NCI-H1436 treated with DMSO at 0.1 percent for 48 hours (cell line): ENCODE measurements at places on chromosomes 5 and 9.

GRCh38 chr9:16039988-16040761 is 487.3 kb downstream of the CCDC171 start:
- DNase-seq = no peak

DNA sequence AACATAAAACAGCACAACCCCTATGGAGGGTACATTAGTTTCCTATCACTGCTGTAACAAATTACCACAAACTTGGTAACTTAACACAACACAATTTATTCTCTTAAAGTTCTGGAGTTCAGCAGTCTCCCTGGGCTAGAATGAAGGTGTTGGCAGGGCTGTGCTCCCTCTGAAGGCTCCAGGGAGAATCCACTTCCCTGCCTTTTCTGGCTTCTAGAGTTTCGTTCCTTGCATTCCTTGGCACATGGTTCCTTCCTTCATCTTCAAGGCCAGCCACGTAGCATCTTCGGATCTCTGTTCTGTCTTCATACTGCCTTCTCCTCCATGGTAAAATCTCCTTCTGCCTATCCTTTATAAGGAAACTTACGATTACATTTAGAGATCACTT is 25.0 kb upstream of the GSN start:
- no peak for DNase-seq

GRCh38 chr9:129319938-129320481 is 141.9 kb upstream of the IER5L start:
- no peak for DNase-seq

DNA sequence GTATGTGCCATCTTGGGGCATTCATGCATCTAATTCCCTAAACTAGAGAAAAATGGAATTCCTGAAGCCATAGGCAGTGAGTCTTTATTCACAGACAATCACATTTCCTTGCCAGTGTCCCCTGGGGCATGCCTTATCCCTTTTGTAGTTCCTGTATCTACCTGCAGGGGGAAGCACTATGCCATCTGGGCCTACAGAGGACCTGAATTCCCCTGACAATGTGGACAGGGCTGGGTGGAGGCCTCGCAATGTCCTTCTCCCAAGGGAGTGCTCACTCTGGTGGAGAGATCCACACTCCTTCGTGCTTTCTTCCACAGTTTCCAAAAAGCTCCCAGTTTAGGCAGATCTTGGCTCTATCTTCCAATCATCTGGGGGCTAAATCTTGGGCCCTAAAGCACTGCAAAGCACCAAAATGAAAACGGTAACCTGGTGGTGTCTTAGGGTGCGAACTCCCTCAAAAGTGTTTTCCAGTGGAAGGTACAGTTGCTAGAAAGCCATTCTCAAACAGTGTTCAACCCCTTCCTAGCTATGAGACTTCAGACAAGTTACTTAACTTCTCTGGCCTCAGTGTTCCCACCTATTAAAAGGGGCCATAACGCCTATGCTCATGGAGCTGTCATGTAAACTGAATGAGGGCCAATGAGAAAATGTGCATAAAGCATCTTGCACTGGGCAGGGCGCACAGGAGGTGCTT is 17.5 kb downstream of the WHRN start:
- DNase-seq = no peak

- DNase-seq = no peak
These were observed 38.0 kb upstream of the PRDM12 start for GRCh38 chr9:130626249-130626996.

DNA sequence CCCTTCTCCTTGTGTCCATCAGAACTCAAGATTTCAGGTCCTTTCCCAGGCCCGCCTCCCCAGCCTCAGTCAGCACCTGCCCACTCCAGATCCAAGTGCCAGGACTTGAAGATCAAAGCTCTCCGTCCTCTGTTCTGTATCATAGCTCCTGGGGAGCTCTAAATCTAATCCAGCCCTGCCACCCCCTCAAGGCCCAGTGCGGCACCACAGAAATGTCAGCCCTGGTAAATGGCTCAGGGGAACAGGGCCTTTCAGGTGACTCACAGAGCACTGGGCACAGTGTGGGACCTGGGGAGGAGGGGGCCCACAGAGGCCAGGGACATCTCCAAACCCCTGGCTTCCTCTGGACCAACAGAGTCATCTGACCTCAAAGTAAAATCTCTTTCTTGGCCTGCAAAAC is 6.0 kb downstream of the CSF2 start:
- no peak for DNase-seq

DNA sequence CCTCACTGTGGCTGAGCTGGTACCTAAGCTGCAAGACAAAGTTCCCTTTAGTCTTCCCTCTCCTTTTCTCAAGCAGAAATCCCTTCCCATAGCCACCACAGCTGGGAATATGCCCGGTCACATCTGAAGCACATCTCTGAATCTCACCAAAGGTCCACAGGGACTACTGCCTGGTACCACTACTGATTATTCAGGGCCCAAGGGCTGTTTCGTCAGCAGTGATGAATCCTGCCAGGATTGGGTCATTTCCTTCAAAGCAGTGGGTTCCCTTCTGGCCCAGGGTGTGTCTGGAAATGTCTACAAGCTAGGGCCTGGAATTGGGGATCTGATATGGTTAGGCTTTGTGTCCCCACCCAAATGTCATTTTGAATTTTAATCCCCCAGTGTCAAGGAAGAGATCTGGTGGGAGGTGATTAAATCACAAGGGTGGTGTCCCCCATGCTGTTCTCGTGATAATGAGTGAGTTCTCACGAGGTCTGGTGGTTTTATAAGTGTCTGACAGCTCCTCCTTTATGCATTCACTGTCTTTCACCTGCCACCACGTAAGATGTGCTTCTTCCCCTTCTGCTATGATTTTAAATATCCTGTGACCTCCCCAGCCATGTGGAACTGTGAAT is 83.2 kb upstream of the FST start:
- no peak for DNase-seq

GRCh38 chr5:60263346-60263745 is 369.8 kb upstream of the PDE4D start:
- no peak for DNase-seq

GRCh38 chr5:113546703-113547183 is 33.2 kb downstream of the YTHDC2 start:
- DNase-seq = no peak

DNA sequence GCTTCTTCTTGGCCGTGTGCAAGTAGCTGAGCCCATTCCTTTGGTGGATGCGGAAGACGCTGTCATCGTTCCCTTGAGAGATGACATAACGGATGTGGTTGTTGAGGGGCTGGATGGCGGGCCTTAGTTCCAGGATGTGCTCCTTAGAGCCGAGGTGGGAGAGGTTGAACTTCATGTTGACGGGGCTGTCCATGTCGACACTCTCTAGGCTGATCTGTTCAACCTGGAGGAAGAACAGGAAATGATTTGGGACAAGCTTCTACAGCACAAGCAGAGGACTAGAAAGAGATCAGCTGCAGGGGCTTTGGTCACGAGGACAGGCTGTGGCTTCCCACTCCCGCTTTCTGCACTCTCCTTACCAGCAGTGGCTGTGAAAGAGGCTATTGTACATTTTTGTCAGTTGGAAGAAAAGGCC is 176.0 kb downstream of the SLC12A2 start:
- DNase-seq = no peak

DNA sequence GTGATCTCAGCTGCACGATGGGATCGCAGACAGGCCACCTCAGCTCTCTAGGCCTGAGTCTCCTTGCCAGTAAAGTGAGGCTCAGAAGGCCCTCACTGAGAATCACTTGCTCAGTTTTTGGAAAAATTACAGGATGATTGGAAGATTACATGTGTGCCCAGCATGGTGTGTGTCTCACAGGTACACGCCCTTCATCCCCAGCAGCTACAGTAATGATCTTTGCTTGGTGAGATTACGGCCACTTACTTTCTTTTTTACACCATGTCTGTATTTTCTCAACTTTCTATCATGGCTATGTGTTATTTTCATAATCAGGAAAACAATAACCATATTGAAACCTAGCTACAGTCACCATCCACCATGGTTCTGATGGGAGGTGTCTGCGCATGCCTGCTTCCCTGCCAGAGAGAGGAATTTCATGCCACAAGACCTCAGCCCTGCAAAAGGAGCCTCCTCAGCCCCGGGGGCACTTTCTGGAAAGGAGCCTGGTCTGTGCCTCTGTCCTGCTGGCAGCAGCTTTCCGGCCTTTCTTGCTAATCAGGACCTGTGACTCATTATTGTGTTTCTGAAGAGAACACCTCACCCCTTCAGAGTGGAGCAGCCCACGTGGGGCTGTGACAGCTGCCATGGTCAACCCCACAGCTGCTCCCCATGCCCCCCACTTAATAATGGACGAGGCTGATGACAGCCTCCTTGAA is 64.2 kb upstream of the OLFM1 start:
- DNase-seq = no peak

DNA sequence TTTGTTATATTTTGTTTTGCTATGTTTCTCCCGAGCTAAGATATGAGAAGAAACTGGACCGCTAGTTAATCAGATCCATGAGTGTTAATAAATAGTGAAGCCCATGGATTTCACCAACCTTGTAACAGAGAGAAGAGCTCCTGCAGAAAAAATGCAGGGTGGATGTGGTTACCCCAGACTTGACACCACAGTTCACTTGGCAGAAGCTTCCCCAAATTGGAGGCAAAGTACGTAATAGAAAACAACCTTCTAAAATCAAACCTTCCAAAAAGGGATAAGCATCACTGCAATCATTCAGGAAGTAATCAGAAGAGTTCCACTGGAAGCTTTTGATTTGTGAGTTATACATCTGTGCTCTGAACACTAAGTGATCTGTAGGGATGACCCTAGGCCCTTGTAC is 267.5 kb downstream of the ACTL7B start:
- DNase-seq = no peak

DNA sequence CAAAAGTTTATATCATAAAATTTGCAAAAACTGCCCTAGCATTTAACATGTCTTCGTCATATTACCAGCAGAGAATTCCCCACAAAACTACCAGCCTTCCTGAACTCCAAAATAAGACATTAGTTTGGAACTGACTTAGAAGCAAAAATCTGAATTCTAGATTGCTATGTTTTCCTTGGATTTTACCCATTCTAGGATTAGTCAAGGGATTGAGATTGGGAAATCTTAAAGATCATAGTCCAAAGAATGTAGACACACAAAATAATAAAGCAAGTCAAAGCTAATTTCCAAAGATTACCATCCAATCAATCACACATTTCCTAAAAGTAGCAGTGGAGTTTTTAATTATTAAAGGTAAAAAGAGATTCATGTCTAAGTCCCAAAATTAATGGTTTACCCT is 138.2 kb downstream of the NFIB start:
- DNase-seq = no peak

GRCh38 chr5:129687941-129688340 is 60.0 kb upstream of the MINAR2 start:
- no peak for DNase-seq

GRCh38 chr5:151577566-151577965 is 13.6 kb downstream of the FAT2 start:
- DNase-seq = no peak

GRCh38 chr5:60685028-60685427 is 14.9 kb downstream of the DEPDC1B start:
- DNase-seq = no peak

DNA sequence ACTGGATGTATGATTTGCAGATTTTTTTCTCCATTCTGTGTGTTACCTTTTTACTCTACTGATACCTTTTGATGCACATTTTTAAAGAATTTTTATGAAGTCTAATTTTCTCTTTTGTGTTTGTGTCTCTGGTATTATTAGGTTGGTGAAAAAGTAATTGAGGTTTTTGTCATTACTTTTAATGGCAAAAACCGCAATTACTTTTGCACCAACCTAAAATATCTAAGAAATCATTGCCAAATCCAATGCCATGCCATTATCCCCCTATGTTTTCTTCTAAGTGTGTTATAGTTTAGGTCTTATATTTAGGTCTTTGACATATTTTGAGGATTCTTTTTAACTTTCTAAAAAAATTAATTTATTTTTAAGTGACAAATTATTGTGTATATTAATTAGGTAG is 43.4 kb upstream of the STARD4 start:
- no peak for DNase-seq

- no peak for DNase-seq
These were observed 675.0 kb upstream of the NUDT12 start for GRCh38 chr5:104237586-104237985.

GRCh38 chr9:127686461-127687393 is 20.1 kb upstream of the CFAP157 start:
- no peak for DNase-seq

DNA sequence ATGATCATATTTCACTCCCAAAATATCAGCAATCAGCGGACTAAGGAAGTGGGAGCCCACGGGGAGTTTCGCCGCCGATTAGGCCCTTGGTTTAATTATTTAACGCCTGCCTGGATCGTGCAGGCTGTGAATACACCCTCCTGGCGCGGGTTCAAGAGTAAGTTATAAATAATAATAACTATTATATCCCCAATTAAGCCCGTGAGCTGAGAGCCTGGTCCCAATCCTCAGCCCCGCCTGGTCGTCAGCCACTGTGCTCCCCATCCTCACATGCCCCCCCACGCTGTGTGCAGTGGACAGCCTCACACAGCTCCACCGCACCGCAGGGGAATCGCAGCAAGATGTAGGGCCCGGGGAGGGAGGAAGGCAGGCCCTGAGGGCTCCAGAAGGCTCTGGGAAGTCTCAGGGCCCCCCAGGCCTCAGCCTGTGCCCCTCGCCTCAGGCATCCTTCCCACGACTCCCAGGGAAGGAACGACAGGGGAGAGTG is 10.8 kb upstream of the PRRX2 start:
- no peak for DNase-seq

GRCh38 chr9:22103685-22104575 is 94.8 kb upstream of the CDKN2B start:
- DNase-seq = no peak

DNA sequence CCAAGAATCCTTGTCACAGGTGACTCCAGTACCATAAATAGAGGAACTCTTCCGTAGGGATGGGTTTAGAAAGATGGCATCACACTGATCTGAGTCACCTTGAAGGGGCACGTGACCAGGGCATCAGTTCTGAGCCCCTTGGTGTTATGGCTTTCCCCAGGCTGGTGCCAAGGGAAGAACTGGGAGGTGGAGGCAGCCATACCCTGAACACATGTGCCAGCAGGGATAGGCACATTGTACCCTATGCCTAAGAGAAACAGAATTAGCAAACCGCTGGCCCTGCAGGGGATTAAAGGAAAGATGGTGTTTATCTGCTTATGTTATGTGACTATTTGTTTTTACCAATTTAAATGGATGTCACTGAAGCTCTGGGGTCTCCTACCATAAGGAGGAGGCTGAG is 196.2 kb downstream of the RGS3 start:
- DNase-seq = no peak
